ENCODE measurements at places on chromosomes 11 and 22.

- no peak for DNase-seq
These were observed 35.9 kb upstream of the LYVE1 start for GRCh38 chr11:10604340-10604748.

GRCh38 chr11:62088331-62088933 lies 35.4 kb upstream of the INCENP start:
- no peak for DNase-seq

DNA sequence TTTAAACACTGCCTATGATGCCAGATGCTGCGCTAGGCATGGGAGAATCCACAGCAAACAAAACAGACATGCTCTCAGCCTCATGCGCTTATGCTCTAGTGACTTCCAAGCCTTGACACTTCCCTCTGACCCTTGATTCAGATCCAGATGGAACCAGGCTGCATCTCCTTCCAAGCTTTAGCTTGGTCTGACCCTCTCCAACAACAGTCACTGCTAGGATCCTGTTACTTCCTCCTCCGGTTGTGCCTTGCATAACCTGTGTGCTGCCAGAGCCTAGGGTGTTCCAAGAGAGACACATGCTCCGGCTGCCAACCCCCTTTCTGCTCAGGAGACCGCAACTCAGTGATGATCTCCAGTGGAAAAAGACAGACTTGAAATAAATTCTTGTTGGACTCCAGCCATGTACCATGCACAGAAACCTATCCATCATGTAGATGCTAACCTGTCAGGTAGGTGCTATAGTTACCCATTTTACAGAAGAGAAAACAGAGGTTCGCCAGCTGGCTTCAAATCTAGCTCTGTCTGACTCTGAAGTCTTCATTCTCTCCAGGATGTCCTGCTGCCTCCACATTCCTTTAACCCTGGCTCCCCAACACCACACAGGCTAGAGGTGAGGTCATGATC lies 136.3 kb upstream of the TEAD1 start:
- no peak for DNase-seq

DNA sequence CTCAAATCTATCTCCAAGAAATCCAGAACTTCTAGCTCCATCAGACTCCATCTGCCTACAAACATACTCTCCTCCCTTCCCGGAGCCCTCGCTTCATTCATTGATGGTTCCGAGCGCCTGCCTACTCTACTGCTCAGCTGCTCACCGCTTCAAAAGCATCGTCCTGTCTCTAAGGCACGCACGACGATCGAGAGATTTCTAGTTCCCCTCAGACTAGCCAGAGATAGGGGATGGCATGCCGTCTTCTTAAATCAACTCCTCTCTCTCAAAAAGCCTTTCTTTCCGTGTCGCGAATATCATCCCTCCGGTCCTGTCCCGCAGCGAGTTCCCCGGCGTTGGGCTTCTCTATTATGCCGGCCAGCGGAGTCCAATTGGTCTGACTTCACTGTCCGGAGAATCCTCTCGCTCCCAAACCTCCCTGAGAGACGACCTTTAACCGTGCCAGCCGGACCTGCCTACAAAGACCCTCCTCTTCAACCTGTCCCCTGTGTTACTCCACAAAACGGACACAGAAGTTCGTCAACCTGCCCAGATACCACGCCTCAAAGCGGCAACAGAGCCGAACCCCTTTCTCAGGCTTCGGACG lies 592 bp downstream of the EEF1G start:
- DNase-seq = no peak

DNA sequence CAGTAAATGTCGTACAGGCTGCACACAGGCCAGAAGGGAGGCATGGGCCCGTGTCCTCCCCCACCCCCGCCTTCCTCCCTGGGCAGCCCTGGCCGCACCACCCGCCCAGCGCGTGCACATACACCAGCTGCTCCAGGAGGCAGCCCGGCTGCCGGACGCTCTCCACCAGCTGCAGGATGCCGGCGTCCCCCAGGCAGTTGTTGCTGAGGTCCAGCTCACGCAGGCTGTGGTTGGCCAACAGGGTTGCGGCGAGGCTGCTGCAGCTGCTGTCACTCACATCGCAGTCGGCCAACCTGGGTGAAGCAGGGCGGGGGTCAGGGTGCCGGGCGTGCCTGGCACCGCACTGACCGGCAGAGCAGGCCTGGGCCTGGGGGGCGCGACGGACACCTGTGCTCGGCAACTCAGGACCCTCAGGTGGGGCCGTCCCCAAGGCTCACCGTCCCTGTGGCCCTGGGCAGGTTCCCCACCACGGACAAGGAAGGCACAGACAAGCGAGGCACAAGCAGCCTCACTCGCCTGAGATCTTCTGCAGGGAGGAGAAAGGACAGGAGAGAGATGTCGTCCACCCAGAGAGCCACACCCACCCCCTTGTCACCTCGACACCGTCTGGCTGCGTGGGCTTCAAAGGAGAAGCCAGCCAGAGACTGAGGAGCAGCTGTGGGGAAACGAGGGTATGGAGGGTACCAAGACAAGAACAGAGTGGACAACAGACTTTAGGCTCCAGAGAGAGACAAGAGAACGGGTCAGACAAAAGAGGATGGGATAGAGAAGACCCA lies 12.1 kb downstream of the RNH1 start:
- DNase-seq = no peak

DNA sequence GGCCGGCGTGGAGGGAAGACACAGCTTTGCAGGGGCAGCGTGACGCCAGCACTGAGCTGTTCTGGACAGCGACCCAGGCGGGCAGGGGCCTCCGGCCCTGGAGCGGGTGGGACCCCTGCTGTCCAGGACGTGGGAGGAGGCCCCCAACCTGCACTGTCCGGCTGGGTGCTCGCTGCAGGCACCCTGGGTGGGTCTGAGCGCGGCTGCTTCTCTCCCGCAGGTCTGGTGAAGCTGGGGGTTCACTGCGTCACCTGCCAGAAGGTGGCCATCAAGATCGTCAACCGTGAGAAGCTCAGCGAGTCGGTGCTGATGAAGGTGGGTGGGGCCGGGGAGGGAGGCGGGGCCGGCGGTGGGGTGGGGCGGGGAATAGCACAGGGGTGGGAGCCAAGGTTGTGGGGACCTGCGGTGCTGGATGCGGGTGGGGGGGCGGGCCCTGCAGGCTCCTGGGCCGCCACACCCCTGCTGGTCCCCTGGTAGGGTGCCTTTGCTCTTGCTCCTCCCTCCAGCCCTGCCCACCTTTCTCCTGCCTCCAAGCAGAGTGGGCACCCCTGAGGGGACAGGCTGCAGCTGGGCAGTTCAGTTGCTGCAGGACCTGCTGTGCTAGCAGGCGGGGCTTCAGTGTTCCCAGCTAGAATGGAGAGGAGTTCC lies 46.2 kb downstream of the BRSK2 start:
- no peak for DNase-seq

- DNase-seq = no peak
These were observed 80.1 kb downstream of the PRMT3 start for GRCh38 chr11:20467487-20468185.

DNA sequence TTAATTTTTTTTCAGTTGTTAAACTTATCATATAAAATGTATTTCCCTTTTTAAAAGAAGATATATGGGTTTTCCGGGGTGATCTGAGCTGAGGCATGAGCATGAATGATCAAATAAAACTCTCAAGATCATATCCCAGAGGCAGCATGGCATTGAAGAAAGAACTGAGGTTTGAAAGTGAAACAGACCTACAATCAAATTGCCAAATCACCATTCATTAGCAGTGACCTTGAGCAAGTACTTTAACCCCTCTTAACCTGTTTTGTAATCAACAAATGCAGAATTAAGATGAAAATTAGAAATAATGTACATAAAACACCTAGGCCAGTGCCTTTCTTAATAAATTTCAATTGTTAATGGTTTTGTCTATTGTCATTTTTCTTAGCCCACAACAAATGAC lies 116.0 kb downstream of the RBFOX2 start:
- DNase-seq = no peak

DNA sequence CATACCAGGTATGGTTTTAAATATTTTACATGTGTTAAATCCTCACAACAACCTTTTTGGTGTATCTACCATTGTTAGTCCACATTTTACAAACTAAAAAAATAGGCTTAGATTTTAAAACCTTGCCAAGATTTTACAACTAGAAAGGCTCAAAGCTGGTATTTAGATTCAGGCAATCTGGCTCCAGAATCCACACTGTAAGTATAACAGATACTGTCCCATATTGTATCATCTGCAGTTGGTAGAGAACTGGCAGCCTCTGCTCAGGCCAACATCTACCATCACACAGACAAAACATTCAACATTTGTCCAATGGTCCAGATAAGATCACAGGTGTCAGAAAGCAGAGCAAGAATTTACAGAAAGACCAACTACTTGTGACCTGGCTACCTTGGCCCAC lies 30.9 kb downstream of the CSNK2A3 start:
- DNase-seq = no peak

GRCh38 chr11:17607591-17608570 lies 60.8 kb downstream of the OTOG start:
- DNase-seq = no peak

GRCh38 chr11:128627666-128628324 lies 40.4 kb upstream of the ETS1 start:
- DNase-seq = no peak

DNA sequence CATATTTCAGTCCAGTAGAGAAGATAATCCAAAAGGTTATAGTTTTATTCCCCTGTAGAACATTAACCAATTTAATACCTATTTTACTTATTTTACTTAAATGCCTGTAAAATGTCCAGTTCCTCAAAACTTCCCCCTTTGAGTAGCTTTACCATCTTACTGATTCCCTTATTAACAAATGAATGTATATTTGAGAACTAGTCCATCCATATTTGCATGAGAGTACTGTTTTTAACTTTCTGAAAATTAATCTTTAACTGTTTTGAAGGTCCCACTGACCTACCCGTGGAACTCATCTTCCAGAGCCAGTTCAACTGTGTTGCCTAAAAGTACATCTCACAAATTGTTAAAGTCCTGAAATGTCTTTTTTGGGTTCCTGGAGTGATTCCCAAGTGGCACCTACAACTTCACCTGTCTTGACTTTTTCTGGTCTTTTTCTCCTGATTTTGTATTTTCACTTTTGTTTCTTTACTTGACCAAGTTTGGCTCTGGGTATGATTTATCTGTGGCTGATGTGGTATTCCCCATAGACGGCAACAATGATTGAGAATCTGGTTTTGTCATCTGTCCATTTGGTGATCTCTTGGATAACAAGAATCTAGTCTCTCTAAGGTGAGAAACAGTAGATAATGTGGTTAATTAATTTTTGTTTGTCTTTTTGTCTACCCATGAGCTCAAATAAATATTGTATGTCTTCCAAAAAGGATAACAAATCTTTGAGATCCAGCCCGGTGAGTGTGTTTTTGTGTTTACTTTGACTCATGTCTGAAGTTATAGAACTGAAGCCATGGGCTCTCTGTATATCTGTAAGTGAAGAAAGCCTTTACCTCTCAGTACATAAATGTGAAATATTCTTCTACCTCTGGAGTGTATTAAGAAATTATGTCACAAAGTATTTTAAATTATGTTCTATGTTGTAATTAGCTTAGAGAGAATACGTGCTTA lies 174.2 kb downstream of the ETS1 start:
- no peak for DNase-seq

DNA sequence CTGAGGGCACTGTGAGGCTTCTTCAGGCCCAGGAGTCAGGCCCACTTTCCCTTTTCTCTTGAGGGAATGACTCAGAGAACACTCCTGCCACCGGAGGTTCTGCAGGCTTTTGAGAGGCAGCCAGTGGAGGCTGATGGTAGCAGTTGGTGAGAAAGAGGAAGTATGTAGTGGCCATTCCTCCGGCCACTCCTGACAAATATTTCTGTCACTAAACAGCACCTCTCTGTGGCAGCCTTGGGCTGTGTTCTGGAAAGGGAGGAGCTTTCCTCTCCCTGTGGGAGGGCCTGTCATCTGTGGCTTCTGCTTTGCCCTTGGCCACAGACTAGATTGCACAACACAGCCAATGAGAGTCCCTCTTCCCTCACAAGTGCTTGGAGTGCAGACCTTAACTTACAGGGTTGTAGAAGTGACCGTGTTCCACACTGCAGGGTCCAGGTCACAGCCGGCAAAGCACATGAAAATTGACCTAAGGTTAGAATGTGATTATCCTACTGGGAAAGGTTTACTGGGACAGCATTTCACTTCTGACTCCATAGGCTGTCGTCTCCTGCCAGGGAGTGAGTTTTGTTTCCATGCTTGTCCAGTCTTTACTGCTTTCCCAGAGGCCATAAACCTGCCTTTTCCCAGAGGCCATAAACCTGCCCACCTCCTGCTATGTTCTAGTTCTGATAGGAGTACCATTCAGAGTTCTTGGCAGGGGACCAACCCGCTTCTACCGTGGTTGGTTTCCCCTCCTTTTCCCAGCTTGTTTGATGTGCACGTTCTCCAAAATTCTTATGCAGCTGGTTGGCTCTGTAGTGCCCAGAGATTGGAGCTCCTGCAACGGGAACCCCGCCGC lies 33.3 kb downstream of the MARK2 start:
- no peak for DNase-seq

- DNase-seq = no peak
These were observed 114.4 kb downstream of the OSBP2 start for GRCh38 chr22:30809086-30809485.

DNA sequence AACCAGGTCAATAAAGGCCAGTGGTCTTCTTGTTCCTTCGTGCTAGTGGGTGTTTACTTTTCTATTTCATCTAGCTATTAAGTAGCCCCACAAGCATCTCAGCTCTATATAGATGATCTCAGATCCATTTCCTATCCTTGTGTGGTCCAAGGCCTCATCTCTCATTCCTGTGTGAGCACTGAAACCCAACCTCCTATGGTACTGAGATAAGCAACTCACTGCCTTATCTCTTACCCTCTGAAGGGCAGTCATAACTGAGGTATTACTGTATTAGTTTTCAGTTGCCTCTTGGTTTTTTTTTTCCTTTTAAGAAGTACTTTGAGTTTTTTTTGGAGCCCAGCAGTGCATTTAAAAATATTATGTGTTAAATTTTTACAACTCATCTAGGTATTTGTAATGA lies 28.3 kb downstream of the ACER3 start:
- DNase-seq = no peak

DNA sequence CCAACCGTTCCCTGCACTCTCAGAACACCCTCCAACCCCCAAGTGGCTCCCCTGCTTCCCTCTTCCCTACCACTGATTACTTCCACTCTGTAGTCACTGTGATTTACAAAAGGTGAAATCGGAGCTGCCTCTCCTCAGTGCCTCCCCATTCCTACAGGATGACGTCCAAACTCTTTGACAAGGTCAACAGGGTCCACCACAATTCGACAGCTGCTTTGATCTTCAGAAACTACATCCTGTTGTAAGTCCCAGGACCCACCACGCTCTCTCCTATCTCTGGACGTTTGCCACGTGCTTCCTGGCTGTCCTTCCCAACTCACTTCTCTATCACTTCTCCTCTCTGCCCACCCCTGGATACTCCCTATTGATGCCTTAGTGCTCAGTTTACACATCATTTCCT lies 85.0 kb upstream of the EIF3D start:
- no peak for DNase-seq

- no peak for DNase-seq
These were observed 19.5 kb downstream of the MYBPC3 start for GRCh38 chr11:47332791-47333525.

Data from stimulated activated CD4-positive, alpha-beta T cell treated with anti-CD3 and anti-CD28 coated beads, TNF-alpha, amount 100 ng/mL, for 4 hours (primary cell).